Substantia nigra (tissue), 51 donors: ENCODE measurements at places on chromosomes 5 and 9.

- no peak for DNase-seq
Measured at GRCh38 chr9:76161541-76161940, 232.7 kb downstream of the RFK start.

GRCh38 chr9:137126786-137127185 lies 12.2 kb upstream of the GRIN1 start:
- DNase-seq: no peak

DNA sequence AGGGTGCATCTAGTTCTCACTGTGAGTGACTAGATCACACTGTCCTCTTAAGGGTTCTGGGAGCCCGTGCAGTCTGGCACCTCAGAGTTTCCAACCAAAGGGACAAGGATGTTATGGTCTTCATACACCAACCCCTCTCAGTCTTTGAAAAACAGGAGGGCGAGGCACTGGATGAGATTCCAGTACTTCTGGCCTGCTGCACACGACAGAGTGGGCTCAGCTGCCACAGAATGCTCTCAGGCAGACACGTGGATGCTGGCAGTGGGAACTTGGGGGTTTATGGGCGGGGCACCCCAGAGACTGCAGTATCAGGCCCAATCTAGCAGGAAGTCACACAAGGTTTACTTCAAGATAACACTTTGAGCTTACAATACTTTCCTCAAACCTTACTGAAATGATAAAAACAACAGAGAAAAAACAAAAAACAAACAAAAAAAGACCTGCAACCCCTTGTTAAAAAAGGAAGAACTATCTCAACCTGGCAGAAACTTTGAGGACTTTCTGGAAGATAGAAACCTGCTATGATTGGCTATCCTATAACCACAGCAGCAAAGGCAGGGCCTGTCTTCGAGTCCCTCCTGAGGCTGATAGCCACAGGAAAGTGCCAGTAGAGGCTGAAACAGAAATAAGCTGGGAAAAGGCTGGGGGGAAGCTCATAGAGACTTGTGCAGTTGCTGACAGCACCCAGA lies 28.3 kb upstream of the TGFBR1 start:
- DNase-seq: no peak

DNA sequence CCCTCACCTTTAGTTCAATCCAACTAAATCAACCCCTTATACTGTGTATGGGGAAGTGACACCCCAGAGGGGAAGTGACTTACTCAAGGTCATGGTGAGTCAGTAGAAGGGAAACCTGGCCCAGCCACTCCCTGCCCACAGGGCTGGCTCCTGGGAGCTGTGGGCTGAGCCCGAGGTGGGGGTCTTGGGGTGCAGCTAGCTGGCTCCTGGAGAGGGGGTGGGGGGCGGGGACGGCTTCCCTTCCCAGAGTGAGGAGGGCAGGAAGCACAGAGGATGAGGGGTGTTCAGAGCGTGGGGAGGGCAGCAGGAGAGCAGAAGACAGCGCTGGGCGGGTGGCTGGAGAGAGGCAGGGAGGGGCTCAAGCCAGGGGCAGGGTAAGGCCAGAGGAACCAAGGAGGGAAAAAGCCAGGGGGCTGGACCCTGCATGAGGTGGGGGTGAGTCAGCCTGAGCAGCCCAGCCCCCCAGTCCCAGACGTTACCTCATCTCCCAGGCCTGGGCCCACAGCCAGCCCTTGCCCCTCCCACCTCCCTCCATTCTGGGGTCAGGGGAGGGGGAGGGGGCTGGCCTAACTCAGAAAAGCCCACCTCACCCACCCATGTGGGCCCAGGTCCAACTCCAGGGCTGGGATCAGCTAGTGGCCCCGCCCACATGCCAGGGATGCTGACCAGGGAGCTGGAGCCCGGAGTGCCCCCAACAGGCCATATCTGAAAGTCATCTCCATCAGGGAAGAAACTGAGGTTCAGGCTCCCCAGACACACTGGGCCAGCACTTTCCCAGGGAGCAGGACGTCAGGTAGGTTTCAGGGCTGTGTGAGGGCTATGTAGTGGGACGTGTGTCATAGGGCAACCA lies 2.8 kb downstream of the PDLIM7 start:
- no peak for DNase-seq

GRCh38 chr5:149205625-149206523 lies 64.6 kb downstream of the ABLIM3 start:
- no peak for DNase-seq

- no peak for DNase-seq
Measured at GRCh38 chr5:152592416-152592815, 187.3 kb upstream of the NMUR2 start.

GRCh38 chr5:89372176-89372575 lies 489.2 kb upstream of the MEF2C start:
- DNase-seq: no peak

DNA sequence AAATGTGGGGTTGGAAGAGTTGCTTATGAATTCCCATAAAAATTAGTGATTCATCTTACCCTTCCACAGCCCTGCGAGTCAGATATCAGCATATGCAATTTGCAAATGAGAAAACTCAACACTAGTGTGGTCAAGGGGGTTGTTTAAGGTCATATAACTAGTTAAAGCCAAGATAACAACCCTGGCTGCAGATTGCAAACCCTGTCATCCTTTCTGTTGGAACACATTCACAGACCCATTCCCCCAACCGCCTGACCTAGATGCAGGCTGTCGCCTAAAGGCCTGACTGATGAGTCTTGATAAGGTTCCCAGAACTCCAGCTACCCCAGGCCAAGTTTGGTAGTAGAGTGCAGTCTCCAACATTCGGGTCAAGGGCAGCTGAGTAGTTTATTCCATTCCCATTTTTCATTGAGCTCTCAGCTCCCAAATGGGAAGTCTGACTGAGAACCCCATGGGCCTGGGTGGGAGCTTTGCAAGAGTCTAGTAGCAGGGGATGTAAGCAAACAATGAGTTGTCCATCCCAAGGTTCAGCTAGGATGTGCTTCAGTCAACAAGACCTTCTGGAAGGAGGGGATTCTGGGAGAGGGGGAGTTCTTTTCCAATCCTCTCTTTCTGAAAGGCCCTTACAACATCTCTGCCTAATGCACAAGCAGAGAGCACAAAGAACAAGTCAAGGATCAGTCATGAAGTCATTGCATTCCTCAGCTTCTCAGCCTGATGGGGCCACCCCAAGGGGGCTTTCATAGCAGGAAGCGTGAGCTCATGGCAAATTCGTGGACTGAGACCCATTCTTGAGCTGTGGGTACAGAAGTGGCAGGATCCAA lies 40.3 kb downstream of the ADAM19 start:
- no peak for DNase-seq

DNA sequence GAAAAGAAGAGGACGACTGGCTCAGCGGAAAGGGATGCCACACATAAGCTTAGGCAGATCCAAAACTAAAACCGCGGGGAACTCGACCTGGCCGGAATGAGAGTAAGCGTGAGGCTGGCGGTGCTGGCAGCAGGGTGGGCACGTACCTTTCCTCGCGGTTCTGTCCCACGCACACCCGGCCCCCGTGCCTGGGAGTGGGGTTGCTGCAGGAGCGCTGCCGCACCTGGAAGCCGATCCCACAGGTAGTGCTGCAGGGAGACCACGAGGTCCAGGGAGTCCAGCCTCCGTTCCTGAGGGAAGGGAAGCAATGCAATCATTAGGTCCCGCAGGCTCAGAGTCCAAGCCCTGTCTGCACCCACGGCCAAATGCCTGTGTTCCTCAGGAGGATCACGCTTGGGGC lies 427.0 kb downstream of the SEMA5A start:
- no peak for DNase-seq

- no peak for DNase-seq
Measured at GRCh38 chr5:170489199-170489598, 14.6 kb upstream of the KCNIP1 start.

GRCh38 chr5:15943487-15943886 lies 236.1 kb downstream of the MARCHF11 start:
- no peak for DNase-seq

DNA sequence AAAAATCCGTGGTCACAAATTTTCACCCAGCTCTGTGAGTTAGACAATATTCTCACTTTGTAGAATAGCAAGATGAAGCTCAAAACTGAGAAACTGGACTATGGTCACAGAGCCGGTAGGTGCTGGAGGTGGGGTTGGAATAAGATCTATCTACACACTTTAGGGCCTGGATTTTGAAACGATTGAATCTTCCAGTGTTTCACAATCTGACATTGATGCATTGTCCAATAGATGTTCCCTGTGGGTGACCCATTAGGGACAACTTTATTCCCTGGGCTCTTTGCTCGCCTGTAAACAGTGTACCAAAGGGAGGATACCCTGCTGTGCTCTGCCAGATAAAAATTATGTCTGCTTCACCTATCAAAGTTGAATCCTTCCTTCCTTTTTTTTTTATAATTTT lies 145.4 kb upstream of the MPDZ start:
- DNase-seq: no peak

DNA sequence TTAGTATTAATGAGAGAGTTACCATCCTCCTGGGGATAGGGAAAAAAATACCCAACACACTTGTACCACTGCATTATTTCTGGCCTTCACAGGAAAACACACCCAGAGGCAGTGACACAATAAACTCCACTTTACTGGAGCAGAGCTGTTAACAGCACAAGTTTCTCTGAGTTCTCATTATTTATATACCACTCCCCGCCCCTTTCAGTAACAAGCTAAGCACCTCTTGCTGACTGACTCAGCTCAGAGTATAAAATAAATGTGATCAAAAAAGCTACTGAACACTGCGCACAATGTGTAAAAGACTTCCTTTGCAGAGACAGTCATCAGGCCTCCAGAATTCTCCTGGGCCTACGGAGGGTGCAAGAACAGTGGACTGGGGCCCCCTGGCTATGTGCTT lies 21.6 kb downstream of the KLF9 start:
- no peak for DNase-seq

DNA sequence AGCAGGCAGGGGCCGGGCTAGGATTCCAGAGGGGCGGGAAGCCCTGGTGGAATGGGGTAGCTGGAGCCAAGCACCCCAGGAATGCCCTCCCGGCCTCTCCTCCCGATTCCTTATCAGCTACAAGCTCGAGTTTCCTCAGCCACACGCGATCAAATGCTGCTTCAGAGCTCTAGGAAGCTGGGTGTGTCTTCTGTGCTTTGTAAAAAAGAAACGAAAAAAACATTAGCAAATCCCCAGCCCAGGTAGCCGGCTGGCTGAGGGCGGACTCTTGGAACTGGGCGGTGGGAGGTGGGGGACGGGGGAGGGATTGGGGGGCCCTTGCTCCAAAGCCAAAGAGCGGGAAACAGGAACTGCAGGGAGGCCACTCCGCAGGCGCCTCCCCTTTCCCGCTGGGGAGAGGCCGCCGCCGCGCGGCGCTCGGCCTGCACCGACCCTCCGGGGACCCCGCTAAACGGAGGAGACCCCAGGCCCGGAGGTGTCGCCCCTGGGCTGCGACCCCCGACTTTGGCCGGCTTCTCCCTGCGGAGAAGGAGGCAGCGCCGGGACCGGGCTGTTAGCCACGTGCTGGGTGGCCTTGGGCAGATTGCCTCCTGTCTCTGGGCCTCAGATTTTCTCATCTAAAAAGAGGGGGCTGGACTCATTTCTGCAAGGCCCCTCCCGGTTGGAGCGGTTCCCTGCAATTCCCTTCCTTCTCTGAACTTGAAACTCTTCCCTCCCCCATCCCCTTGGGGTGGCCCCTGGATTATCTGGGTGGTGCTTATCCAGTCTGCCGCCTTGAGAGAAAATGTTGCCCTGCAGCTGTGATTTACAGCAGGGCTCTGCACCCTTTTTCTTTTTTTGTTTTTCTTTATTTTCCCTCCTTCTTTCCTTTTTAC lies 40.9 kb upstream of the FABP6 start:
- DNase-seq: no peak

DNA sequence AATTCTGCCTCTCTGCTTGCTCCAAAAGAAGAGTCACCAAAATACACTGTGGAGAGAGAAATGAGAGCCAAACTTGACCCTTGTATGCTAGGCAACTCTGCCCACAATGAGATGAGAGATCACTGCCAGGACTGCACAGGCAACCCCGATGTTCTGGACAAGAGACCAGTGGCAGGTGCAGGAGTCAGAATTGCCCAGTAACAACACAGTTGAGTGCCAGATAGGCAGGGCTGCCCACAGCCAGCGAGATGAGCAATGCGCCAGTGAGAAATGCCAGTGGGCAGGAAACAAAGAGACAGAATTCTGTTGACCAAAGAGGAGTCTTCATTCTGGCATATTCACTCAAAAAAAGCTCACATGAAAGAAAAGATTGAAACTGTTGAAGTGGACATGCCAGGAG lies 570.7 kb downstream of the CAAP1 start:
- no peak for DNase-seq

GRCh38 chr9:98428454-98428853 lies 173.0 kb upstream of the TBC1D2 start:
- no peak for DNase-seq

DNA sequence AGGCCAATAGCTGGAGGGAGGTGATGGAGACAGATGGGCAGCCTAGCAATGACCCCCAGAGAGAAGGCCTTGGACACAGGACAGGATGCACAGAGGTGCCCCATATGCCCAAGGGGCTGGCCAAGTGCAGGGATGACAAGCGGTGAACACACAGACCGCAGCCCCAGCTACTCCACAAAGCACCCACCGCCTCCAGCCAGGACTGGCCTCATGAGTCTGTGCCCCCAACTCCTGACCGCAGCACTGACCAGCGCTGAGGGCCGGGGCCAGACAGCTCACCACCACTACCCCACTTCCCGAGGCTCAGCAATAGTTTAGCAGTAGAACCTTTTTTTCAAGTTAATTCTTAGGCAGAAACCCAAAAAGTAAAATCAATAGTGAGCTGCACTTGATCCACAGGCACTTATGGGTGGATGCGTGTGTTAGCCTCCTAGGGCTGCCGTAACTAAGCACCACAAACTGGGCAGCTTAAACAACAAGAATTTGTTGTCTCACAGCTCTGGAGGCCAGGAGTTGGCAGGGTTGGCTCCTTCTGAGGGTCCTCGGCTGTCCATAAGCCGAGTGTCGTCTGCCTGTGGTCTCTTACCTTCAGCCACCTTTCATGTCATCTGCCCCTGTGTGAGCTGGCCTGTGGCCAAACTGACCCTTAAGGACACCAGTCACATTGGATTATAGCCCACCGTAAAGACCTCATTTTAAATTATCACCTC lies 14.1 kb downstream of the ROR2 start:
- DNase-seq: no peak

GRCh38 chr5:6637590-6637989 lies 4.3 kb downstream of the SRD5A1 start:
- DNase-seq: no peak

GRCh38 chr5:180112181-180112861 lies 40.8 kb upstream of the RNF130 start:
- no peak for DNase-seq

GRCh38 chr5:124572971-124573370 lies 173.5 kb downstream of the ZNF608 start:
- no peak for DNase-seq

GRCh38 chr9:121498487-121499176 lies 1.0 kb downstream of the GGTA1 start:
- no peak for DNase-seq

GRCh38 chr5:177169271-177169670 lies 35.7 kb downstream of the NSD1 start:
- no peak for DNase-seq

DNA sequence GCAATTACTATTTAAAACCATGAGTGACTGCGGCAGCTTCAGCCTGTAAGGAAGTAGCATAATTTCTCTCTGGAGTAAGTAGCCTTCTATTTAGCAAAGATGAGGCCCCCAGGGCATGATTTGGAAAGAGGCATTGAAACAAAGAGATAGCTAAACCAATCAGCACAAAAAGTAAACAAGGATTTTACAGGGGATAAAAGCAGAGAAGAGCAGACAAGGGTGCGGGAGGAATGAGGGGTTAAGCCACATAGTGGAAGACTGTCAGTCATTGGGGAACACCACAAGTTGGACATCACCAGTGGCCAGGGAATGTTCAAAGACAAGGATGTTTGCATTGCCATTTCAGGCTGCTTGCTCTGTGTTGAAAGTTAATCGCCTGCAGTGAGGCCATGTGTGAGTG lies 24.0 kb upstream of the C5orf63 start:
- no peak for DNase-seq

- no peak for DNase-seq
Measured at GRCh38 chr9:27303219-27303618, 6.3 kb upstream of the EQTN start.
